ENCODE measurements at places on chromosomes 3 and 15.

- DNase-seq, result no peak
Measured at GRCh38 chr15:75786575-75786947, 56.7 kb upstream of the UBE2Q2 start.

GRCh38 chr3:8366219-8366810 lies 135.3 kb upstream of the LMCD1 start:
- no peak for DNase-seq

GRCh38 chr3:144028798-144029411 lies 57.3 kb downstream of the DIPK2A start:
- no peak for DNase-seq

DNA sequence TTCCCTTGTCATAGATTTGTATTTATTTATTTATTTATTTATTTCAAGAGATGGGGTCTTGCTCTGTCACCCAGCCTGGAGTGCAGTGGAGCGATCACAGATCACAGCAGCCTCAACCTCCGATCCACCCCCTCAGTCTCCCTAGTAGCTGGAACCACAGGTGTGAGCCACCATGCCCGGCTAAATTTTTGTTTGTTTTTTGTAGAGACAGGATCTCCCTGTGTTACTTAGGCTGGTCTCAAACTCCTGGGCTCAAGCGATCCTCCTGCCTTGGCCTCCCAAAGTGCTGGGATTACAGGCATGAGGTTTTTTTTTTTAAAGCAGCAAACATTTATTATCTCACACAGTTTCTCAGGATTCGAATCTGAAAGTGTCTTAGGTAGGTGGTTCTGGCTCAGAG lies 2.5 kb downstream of the TTBK2 start:
- no peak for DNase-seq

- DNase-seq, result no peak
Measured at GRCh38 chr3:187694801-187695200, 7.6 kb downstream of the RTP2 start.

- DNase-seq, result no peak
Measured at GRCh38 chr3:161026612-161027510, 78.3 kb downstream of the B3GALNT1 start.

GRCh38 chr3:38645601-38646000 lies 3.9 kb downstream of the SCN5A start:
- DNase-seq, result no peak

DNA sequence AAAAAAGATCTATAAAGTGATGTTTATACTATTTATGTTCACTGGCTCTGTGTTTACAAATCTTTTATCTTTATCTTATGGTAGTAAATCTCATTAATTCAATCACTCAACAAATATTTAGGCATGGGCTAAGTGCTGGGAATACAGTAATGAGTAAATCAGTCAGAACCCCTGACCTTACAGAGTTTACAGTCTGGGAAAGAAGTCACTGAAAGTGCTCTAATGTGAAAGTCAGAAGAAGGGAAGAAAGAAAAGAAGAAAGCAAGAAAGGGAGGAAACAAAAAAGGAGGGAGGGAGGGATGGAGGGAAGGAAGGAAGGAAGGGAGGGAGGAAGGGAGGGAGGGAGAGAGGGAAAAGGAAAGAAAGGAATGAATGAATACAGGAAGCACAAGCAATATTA lies 96.8 kb upstream of the SOX2 start:
- no peak for DNase-seq

DNA sequence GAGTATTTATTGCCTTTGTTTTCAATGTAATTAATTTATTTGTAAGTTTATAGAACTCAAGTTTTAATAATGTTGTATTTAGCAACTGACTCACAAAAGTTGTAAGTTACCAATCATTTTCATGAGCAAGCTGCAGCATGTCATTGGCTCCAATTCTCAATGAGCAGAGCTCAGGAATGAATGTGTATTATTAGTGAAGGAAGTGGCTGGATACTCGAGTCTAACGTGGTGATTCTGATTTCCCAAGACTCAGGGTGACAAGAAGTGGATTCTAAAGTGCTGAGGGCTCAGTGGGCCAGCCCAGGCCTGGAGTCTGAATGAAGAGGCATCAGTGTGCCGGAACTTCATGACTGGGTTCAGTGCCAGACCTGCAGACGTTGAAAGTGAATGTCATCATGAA lies 39.6 kb downstream of the CLDN11 start:
- no peak for DNase-seq

- no peak for DNase-seq
Measured at GRCh38 chr3:167078070-167078622, 302.0 kb downstream of the ZBBX start.
